ENCODE measurements at places on chromosomes 5 and 9.

DNA sequence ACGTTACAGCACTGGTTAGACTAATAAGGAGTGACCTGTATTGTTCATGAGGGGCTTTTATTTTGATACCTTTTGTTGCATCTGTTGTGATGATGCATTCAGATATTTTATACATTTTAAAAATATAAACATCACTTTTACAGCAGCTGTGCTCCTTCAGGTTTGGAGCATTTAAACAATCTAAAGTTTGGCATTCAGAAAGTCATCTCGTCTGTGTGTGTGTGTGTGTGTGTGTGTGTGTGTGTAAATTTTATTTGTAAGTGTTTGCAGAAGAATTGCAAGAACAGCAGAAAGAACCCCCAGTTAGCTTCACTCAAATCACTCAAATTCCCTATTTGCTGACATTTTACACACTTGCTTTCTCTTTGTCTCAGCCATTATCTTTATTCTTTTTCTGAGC lies 87.4 kb downstream of the ERCC6L2 start:
- DNase-seq, result no peak

DNA sequence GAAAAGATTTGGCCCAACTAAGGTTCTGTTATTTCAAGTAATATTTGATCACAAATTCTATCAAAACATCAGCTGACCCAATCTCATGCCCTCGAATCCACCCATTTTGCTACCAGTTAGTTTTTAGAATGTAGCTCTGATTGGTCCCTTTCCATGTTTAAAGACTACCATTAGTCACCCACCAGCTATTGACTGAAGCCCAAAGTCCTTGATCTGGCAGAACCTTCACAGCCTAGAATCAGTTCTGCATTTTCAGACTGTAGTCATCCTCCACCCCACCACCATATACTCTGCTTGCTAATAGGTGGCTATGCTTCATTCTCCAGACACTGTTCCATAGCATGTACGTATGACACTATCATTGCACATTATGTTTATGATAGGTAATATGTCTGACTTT lies 182.2 kb upstream of the TARS1 start:
- DNase-seq, result no peak

DNA sequence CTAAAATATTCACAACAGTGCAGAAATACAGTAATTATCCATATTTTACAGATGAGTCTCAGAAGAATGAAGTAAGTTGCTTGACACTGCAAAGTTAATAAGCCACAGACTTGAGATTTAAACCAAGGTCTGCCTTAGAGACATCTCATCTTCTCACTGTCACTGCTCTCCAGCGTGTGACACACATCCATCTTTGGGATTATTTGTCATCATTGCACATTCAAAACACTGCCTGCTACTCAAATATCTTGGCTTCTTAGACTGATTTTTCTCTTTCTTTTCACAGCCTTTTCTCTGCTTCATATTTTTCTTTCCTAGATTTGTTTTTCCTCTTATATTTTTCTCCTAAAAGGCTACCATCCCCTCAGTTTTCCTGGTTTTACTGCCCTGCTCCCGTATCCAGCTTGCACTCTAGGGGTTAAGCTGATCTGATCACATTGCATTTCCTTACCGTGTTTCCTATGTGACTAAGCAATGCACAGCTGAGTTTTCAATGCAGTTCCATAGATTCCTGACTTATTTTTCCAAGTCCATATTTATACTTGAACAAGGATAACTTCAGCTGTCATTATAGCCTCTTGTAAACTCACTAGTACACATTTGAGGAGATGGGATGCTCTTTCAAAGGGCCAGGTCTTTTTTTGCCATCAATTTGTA lies 353.0 kb downstream of the PLK2 start:
- DNase-seq, result no peak

DNA sequence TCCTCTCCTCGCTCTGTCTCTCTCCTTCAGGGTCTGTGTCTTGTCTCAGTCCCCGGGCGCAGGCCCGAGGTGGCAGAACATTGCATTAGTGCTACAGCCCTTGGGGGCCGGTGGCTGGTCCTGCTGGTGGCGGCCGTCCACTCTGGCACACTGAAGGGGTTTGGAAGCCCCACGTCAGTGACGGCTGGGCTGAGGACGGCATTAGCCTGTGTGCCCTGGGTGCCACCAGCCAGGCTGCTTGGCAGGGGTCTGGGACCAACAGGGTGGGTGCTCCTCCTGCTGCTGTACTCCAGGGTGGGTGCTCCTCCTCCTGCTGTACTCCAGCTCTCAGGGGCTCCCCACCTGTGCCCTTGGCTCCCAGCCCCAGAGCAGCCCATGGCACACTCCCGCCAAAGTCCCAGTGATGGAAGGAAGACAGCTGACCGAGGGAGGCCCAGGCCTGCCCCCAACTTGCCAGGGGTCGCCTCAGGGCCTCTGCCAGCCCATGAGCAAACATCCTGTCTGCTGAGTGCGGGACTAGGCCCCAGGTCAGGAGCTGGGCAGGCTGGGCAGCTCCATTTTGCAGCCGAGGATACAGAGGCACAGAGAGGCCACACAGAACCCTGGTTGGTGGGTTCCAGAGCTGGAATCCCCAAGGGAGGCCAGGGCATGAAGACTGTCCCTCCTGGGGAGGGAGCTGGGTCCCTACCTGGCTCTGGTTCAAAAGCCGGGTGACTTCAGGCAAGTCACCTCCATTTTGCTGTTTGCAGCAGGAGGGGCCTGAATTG lies 27.3 kb downstream of the SARDH start:
- DNase-seq, result no peak

DNA sequence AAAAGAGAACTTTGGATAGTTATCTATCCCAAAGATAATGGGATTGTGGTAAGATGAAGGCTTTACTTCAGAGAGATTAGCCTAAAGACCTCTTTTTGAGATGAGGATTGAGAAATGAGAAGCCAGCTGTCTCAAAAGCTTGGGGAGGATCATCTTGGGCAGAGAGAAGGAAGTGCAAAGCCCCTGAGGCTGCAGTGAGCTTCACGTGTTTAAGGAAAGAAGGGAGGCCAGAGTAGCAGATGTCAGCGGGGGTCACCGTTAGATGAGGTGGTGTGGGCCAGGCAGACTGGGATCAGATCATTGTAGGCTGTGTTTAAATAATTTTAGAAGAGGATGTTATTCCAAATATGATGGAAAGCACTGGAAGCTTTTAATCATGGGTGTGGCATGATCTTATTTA lies 270.1 kb downstream of the ARHGEF28 start:
- DNase-seq, result no peak

DNA sequence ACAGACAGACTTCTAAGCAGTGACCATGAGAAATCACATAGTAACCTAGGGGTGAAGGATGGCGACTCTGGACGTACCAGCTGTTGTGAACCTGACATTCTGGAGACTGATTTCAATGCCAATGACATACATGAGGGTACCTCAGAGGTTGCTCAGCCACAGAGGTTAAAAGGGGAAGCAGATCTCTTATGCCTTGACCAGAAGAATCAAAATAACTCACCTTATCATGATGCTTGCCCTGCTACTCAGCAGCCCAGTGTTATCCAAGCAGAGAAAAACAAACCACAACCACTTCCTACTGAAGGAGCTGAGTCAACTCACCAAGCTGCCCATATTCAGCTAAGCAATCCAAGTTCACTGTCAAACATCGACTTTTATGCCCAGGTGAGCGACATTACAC lies 38.0 kb upstream of the CCDC152 start:
- DNase-seq, result peak; percentile 78

- DNase-seq, result peak; percentile 88
Measured at GRCh38 chr5:151264113-151264512, 11.1 kb downstream of the GM2A start.

- DNase-seq, result no peak
Measured at GRCh38 chr5:126640866-126641265, 40.1 kb downstream of the PHAX start.

DNA sequence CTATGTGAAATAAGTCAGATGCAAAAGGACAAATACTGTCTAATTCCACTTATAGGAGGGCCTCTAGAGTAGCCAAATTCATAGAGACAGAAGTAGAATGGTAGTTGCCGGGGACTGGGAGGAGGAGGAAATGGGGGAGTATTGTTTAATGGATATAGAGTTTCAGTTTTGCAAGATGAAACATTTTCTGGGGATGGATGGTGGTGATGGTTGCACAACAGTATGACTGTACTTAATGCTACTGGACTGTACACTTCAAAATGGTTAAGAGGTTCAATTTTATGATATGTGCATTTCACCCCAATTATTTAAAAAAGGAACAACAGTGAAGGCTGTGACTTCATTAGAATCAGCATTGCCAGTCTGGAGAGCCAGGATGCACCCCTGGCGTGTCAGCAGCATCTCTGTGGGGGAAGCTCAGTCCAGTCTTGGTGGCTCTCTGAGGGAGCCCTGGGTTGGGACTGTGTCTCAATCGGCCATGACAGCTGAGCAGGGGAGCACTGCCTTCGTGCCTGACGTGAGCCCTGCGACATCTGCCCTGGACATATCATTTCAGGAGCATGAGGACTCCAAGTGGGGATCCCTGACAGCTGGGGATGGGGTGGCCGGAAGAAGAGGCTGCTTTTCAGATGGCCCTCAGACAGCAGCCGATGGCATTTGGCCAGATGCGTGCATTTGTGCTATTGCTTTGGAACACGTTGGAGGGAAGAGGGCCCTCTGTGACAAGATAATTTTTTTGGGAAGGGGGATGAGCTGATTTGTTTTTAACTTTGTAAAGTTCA lies 130.8 kb upstream of the STC2 start:
- peak; percentile 59 for DNase-seq

- DNase-seq, result peak; percentile 30
Measured at GRCh38 chr5:40831346-40832210, 3.4 kb downstream of the RPL37 start.

DNA sequence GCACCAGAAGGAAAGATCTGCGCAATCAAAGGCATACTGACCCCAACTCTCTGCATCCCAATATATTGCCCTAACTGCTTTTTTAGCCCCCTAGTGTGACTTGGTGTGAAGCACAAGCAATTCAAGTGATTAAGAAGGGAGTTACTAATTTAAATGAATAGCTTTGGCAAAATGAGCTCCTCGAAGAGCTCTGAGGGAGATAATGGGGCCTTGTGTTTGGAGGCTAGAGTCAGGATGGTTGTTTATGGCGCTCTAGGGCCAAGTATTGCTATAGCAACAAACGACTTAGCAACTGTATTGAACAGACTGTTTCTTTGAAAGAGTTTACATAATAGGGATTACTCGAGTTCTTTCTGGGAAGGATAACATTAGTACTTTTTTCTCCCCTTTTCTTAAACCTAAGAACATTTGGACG lies 11.5 kb upstream of the C5orf58 start:
- DNase-seq, result no peak

GRCh38 chr5:19175776-19176570 lies 812.0 kb downstream of the CDH18 start:
- DNase-seq, result no peak

DNA sequence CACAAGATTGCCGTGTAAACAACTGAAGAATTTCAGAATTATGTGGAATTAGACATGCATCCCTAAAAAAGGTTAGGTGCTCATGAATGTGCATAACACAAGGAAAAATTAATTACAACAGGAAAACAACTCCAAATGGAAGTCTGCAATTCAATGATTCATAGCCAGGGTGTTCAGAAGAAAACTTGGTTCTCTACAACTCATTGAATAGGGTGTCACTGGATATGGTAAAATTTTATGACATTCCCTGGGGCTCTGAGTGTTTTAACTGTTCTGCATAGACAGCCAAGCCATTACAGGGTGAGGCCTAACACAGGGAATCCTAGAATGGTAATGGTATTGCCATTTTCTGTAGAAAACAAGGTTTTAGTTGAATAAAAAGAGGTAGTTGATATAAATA lies 24.4 kb upstream of the ZSWIM6 start:
- no peak for DNase-seq

GRCh38 chr5:177105691-177106476 lies 19.2 kb downstream of the FGFR4 start:
- DNase-seq, result no peak

DNA sequence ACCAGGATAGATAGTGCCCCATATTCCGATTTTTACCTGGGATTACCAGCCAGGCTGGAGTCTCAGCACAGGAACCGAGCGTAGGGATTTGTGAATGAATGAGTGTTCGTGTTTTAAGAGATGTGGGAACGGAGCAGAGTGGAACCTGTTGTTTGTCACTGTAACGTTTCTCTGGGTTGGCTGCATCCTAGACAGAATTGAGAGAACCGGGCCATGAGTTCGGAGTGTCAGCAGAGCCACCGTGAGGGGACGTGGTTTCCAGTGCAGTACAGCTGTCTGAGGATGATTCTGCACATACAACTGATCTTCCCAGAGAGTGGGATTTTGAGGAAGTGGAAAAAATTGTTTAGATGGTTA lies 1.2 kb downstream of the PDE8B start:
- DNase-seq, result no peak

GRCh38 chr9:99811598-99812383 lies 9.9 kb upstream of the NR4A3 start:
- no peak for DNase-seq

DNA sequence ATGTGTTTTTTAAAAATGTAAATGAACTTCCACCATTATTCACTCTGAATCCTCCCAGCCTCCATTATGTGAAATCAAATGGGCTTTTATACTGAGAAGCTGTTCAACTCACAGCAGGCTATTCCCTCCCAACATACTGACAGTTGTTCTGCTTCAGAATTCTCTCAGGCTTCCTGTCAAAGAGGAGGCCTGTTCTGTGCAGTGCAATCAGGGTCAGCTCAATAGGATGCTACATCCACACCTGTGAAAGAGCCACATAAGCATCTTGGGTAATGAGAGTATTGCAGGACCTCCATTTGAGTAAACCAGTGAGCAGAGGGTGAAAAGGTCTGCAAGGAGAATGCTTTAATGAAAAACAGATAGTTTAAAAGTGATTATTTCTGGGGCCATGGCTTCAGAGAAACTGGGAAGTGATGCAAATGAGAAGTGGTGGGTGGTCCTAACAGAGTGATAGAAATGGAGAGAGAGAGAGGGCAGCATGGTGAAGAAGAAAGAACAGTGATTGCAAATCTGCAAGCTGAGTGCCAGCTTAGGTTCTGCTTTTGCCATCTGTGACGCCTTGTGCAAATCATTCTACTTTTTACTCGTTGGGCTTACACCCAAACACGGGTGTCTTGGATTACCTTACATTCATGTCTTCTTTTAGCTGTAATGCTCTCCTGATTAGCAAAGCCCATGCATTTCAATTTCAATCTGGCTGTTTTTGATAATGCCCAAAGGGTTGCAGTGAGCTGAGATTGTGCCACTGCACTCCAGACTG lies 202.5 kb upstream of the NMUR2 start:
- no peak for DNase-seq

GRCh38 chr5:65184780-65185179 lies 296.9 kb downstream of the ADAMTS6 start:
- no peak for DNase-seq

DNA sequence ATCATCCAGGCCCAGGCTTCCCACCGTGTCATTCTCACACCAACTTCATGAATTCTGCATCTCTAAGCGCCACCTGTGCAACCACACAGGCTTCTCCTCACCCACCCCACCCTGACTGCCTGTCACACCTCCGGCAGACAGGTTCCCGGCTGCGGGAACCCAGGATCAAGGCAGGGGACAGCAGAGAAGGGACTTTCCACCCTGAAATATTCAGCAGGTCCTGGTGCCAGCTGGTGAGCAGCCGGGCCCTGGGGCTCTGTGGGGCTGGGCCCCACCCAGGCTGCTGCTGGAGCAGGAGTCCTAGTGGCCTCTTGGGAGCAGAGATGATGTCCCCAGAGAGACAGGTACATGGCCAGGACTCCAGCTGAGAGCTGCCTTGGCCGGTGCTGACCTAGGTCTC lies 12.7 kb downstream of the ANXA6 start:
- no peak for DNase-seq

Data from mammary epithelial cell (primary cell).